Stimulated activated CD4-positive, alpha-beta T cell treated with anti-CD3 and anti-CD28 coated beads, TNF-alpha, amount 100 ng/mL, for 1 hour (primary cell): ENCODE measurements at places on chromosomes 11 and 22.
A peak's percentile ranks its signal among the peaks of the same experiment; 100 is the strongest.

DNA sequence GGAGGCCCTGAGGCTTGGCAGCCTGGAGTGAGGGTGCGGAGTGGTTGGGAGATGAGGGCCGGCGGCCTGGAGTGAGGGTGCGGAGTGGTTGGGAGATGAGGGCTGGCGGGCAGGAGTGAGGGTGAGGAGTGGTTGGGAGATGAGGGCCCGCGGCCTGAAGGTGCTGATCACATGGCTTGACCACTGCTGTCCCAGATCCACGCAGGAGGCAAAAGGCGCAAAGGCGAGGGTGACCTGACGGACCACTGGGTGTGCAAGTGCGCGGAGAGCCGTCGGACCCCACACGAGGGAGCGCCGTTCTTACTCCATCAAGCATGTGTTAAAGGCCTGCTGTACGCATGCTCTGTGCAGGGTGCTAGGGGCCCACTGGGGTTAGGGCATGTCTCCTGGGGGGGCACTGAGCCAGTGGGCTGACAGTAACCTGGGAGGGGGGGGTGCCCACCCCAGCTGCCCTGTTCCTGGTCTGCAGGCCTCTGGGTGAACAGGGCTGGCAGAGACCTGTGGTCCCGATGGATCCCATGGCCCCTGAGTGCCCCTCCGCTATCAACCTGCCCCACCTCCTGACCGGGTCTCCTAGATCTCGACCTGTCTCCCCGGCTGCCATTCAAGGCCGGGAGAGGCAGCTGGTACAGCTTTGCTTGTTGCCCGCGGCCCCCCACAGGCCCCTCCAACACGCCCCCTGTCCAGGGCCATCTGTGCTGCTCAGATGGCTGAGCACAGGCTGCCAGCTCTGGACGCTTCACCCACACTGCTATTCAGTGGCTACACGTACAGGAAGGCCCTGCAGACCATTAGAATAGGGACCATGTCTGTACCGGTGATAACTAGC lies 21.1 kb downstream of the MRGPRD start:
- DNase-seq, result no peak

GRCh38 chr22:37996079-37996478 lies 11.7 kb upstream of the SOX10 start:
- no peak for DNase-seq

- no peak for DNase-seq
These were observed 179.6 kb downstream of the UVRAG start for GRCh38 chr11:75994616-75995015.

DNA sequence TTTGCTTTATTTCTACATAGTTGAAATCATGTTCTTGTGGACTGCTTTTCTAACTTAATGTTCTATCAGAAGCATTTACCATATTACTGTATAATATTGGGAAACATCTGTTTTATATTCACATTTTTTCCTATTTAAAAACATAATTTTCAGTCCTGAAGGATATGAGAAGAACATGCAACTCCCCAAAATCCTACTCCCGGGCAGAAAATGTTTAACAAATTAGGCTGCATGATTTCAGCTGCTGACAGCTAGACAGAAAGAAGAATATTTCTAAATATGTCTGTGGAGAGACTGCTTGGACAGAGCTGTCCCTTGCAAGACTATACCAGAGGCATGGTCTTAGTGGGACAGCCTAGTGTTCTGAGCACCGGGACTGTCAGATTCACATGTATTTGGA lies 15.7 kb upstream of the AMPD3 start:
- no peak for DNase-seq

GRCh38 chr11:64356498-64357411 lies 2.2 kb upstream of the RPS6KA4 start:
- no peak for DNase-seq

- DNase-seq, result no peak
These were observed 16.8 kb downstream of the FZD4 start for GRCh38 chr11:86938203-86938899.

GRCh38 chr11:78359921-78360320 lies 57.7 kb downstream of the GAB2 start:
- DNase-seq, result no peak

GRCh38 chr11:105520706-105521345 lies 89.0 kb upstream of the GRIA4 start:
- DNase-seq, result no peak

GRCh38 chr11:112962579-112963367 lies 1.6 kb downstream of the NCAM1 start:
- no peak for DNase-seq

DNA sequence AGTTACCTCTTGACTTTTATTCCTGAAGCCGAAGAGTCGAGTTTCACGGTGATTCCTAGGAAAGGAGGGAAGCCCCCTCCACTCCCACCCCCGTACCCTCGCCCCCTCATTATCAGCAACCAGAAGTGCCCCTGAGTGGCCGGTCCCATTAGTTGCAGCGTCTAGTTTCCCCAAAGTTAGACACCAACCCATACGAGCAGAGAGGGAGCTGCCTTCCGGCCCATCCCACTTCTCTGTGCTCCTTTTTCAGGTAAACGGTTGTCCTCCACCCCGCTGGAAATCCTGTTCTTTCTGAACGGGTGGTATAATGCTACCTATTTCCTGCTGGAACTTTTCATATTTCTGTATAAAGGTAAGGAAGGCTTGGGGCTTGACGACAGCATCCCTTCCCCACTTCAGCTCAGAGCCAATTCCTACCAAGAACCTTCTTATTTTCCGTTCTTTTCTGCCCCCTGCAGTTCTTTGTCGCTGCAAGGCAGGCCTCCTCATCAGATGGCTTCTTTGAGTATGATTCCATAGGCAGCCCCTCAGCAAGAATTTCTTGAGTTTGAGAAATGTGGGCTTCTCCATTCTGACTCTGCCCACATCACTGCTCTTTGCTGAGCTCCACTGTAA lies 701 bp downstream of the TMEM216 start:
- DNase-seq, result no peak

GRCh38 chr11:299081-299891 lies at the start of gene IFITM5:
IFITM5 (minus strand) TSS chr11:299526; CDS start chr11:299490, 36 bp downstream.
- DNase-seq, result no peak

DNA sequence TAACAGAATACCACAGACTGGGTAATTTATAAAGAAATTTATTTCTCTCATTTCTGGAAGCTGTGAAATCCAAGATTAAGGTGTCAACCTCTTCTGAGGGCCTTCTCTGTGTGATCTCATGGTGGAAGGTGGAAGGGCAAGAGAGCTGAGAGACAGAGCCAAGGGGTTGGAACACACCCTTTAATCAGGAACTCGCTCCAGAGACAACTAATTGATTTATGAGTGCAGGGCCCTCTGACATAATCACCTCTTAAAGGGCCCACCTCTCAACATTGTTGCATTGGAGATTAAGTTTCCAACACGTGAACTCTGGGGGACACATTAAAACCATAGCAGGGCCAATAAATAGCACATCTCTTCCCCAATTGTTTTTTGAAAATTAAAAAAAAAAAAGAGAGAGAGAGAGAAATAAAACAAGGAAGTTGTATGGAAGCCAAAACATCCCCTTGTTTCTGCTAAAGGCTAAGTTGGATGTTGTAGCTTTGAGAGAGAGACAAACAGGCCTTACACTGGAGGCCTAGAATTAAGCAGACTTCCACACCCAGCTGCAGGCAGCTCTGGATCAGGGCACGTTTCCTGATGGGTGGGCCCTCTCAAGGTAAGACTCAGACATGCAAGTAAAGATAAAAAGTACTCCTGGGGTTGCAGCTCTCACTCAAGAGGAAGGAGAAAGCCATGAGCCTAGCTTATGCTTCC lies 64.1 kb upstream of the BIRC3 start:
- no peak for DNase-seq

- no peak for DNase-seq
These were observed 23.2 kb downstream of the MEI1 start for GRCh38 chr22:41722496-41722895.

DNA sequence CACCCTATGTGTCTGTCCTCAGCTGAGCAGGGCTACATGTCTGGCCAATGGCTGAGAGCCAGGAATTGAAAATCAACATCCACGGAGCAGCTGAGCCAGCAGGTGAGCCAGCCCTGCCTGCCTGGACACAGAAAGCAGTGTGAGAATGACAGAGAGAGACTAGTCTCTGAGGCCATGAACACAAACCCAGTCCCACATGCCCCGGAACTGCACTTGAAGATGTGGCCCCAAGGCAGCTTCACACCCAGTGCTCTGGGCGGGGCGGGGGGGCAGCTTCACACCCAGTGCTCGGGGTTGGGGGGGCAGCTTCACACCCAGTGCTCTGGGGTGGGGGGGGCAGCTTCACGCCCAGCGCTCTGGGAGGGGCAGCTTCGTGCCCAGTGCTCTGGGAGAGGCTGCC lies 37.6 kb downstream of the TRMU start:
- DNase-seq, result no peak

DNA sequence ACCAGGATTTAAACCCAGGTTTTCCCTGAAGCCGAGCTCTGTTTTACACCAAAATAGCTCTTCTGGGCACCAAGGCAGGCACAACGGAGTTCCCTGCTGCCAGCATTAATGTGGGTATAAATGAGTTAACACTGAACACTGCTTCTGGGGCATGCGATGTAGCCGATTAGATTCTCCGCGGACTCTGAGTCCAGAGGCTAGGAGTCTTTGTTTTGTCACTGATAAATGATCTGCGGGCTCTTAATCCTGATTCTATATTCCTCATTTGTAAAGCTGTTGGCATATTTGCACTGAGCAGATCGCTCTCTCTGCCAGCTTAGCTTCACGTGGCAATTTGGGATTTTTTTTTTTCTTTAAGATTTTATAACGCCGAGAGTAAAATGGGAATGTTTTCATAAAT lies 16.8 kb upstream of the LDLRAD3 start:
- DNase-seq, result no peak

- DNase-seq, result peak; percentile 79
These were observed 2.7 kb downstream of the ADM start for GRCh38 chr11:10307400-10308200.

DNA sequence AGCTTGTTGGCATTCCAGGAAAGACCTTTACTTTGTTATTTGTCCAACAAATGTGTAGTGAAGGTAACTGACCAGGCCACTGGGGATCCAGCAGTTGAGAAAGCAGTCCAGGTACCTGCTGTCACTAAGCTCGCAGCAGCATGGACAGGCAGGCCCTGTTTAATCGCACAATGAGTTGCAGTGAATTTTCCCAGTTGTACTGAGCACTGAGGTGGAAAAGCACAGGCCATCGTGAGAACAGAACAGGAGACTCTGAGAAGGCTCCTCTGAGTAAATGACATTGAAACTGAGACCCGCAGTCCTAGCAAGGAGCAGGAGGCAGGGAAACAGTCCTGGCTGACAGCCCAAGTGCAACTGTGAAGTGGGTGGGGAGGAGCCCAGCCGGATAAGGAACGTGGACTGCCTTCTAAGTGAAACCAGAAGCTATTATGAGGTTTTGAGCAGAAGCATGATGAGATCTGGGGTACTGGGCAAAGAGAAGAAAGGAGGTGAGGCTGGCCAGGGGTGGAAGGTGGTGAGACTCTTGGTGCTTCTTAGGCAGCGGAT lies 39.8 kb upstream of the CDON start:
- no peak for DNase-seq

DNA sequence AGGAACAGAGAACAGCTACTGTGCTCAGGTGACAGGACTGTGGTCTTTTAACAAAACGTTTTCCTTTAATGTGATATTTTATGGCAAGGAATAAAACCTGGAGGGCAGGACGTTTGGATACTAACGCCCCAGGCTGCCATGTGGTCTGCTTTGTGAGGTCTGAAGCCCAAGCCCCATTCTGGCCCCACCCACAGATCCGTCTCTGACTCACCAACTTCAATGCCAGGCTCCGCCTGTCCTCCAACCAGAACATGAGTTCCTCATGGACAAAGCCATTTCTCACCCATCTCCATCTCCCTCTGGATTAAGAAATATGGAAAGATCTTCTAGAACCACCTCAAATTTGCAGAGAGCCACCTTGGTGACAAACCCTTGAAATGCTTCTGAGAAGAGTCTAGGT lies 148.8 kb downstream of the CRYBB2 start:
- no peak for DNase-seq

DNA sequence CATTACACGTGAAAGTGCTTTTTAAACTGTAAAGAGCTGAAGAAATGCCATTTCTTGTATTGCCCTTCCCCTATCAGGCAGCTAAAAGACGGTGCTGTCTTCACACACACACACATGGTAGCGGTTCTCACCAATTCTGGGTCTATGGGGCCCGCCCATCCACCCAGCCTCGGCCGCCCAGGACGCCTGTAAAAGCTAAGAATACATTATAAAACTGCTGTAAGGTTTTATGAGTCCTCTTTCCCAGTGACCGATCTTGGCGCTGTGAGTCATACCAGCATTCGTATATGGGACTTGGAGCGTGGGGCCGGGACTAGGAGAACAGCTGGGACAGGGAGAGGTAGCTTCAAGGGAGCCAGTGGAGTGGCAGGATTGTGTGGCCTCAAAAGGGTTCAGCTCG lies 149.7 kb upstream of the CADM1 start:
- DNase-seq, result no peak

DNA sequence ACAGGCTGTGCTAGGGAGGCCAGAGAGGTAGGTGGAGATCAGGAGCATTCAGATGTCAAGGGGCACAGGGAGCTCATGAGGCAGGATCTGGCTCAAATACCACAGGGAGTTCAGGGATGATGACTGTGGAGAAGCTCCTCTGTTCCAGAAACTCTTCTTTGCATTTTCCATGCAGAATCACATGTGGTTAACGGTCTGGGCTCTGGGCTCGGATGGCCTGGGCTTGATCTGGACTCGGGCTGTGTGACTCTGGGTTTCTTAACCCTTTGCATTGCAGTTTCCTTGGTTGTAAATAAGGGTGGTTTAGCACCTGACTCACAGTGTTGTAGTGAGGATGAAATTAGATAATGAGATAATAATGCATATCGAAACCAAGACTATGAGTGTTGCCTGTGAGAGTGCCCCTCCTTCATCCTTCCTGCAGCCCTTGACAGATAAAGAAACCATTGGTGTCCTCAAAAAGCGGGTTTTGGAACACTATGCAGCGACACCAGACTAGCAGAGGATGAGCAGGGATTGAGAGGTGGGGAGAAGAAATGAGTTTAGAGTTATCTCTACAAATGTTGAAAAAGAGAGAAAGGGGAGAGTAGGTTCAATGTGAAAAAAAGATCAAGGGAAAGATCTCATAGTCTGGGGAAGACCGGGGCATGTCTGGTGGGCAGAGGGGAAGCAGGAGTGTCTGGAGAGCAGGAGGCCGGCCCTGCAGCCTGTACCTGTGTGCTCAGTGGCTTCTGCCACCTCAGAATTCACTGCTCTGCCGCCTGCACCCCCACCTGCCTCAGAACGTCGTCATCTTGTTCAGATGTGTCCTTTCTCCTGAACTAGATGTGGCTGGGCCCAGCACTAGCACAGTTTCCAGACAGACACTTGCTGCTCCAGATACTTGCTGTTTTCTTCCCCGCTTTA lies 197.8 kb upstream of the SORL1-AS1 start:
- no peak for DNase-seq
